ENCODE measurements at places on chromosomes 1 and 21. TPM values are rescaled to one million over a fixed set of nuclear protein-coding genes. Genes with fewer than 3 reads are reported as not detected.

- H3K27me3 ChIP-seq: no peaks in the 10 kb centered on the region
- no peaks in the 10 kb centered on the region for H3K36me3 ChIP-seq
- no peak overlapping the region for H3K27ac ChIP-seq
- no peaks in the 10 kb centered on the region for H3K4me1 ChIP-seq
These were observed 206.8 kb upstream of the PLXNA2 start for GRCh38 chr1:208450958-208451357.

DNA sequence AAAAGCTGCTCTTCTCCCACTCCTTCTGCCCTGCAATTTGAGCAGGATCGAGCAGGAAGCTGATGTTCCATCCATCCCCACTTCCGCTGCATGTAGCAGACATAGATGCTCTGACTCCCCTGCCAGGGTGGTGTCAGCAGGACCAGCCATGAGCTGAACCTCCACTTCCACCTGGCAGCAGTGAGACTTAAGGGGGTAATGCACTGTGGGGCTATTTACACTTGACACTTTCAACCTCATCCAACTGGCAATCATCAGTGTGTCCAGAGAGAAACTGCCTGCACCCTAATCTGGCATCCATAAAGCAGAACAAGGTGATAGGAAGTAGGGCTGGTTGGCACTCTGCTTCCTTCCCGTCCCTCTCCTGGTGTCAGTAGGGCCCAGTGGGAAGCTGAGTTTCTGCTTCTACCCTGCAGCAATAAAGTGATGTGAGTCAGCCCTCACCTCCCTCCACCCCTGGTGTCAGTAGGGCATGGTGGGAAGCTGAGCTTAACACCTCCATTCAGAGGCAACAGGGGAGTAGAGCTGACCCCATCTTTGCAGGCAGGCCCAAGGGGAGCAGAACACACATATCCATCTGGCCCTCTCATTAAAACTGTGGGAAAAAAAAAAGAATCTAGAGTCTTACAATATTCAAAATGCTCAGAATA lies 272.3 kb downstream of the PTPRU start:
- peaks cover 5% of the 10 kb centered on the region for H3K27me3 ChIP-seq
- no peaks in the 10 kb centered on the region for H3K36me3 ChIP-seq
- DNase-seq: no peak
- H3K4me3 ChIP-seq: no peak overlapping the region

DNA sequence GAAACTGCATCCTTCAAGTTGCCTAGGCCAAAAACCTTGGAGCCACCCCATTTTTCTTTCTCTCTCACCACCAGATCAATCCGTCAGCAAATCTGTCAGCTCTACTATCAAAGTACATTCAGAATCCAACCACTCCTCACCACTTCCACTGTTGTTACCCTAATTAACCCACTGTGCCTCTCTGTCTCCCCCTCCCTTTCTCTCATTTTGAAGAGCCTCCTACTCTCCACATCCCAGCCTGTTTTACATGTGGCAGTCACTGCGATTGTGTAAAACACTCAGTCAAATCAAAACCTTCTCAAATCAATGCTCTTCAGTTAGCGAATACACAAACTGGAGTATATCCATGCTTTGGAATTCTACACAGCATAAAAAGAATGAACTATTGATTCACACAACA lies 33.1 kb downstream of the ZNF684 start:
- H3K4me1 ChIP-seq: no peaks in the 10 kb centered on the region
- H3K27ac ChIP-seq: no peak overlapping the region
- no peak for DNase-seq
- no peaks in the 10 kb centered on the region for H3K27me3 ChIP-seq

GRCh38 chr1:47147047-47147785 lies 10.0 kb downstream of the CYP4A22 start:
- no peaks in the 10 kb centered on the region for H3K36me3 ChIP-seq
- no peaks in the 10 kb centered on the region for H3K4me1 ChIP-seq
- no peak for DNase-seq
- H3K4me3 ChIP-seq: no peak overlapping the region
- no peak overlapping the region for H3K27ac ChIP-seq

GRCh38 chr1:25537153-25537831 lies 6.1 kb upstream of the LDLRAP1 start:
- no peak overlapping the region for H3K4me3 ChIP-seq
- no peaks in the 10 kb centered on the region for H3K4me1 ChIP-seq
- no peaks in the 10 kb centered on the region for H3K27me3 ChIP-seq
- no peak overlapping the region for H3K27ac ChIP-seq
- no peak for DNase-seq
- no peaks in the 10 kb centered on the region for H3K36me3 ChIP-seq

Gene CD101
- 0.32 TPM for total RNA-seq

Gene CA14
- total RNA-seq: not detected

Gene PCP4L1
- total RNA-seq: 0.73 TPM

Gene CRNN
- not detected for total RNA-seq

Data from breast epithelium (tissue), 4 donors.